ENCODE measurements at places on chromosomes 1 and 21.

DNA sequence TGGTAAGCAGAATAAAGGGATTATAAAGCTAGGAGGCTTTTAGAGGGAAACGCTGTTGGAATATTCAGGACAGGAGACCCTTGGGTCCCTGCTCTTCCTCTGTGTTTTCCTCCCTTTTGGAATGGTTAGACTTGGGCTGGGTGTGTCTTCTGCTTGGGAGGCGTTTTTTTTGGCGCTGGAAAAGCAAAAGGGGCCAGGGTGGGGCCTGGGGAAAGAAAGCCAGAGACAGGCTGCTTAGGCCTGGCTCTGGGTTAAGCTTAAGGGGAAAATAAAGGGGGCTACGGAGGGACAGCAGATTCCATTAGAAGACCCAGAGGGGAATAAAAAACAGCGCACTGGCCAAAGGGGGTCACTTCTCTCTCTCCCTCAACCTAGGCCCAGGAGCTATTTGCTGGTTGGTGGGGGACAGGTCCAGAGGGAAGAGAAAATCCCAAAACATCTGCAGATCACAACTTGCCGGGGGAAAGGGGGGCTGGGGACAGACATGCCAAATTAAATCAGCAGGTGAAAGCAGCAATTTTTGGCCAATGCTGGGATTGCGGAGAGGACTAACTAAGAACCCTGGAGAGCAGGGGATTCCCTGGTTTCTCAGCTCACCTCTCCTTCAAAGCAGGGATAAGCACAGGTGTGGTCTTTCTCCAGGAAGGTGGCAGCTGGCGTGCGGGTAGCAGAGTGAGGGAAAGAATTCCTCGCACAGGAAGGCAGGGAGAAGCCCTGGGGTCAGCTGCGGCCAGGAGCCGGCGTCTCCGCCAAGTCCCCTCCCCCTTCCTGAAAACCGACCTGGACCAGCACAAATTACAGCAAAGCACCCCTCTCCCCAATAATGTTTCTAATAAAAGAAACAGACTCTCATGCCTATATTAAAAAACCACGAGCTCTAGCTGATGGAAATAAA is 82.2 kb upstream of the AK4 start:
- DNase-seq, result no peak

- no peak for DNase-seq
These were observed 55.0 kb downstream of the PEX14 start for GRCh38 chr1:10529765-10530164.

DNA sequence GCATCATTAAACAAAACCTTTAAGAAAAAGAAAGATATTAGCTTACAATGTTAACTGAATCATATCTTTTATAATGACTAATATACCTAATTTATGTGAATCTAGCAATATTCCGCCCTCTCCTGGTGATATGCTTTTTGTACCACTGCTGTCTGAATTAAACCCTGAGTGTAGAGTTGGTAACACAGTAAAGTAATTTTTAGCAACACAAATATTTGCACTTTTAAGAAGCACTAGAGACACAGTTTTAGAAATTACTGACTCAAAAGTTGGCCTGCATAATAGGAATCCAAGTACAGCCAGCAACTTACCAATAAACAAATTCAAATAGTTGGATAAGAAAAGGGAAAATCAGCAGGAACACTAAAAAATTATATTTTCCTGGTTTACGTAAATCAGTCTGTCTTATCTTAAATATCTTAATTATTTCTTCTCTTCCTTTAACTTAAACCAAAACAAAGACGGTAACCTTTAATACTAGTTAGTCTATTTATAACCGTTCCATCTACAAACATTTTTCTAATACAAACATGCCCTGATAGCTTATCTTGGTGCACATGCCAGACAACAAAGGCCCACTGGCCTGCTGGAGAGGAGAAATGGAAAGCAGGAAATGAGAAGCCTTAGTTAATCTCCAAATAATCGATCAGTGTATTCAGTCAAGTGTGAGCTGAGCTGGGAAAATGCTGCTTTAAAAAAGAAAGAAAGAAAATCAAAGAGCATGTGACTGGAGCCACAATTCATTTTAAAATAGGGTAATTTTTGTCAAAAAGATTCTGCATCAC is 246.0 kb downstream of the RERE start:
- peak; percentile 47 for DNase-seq

DNA sequence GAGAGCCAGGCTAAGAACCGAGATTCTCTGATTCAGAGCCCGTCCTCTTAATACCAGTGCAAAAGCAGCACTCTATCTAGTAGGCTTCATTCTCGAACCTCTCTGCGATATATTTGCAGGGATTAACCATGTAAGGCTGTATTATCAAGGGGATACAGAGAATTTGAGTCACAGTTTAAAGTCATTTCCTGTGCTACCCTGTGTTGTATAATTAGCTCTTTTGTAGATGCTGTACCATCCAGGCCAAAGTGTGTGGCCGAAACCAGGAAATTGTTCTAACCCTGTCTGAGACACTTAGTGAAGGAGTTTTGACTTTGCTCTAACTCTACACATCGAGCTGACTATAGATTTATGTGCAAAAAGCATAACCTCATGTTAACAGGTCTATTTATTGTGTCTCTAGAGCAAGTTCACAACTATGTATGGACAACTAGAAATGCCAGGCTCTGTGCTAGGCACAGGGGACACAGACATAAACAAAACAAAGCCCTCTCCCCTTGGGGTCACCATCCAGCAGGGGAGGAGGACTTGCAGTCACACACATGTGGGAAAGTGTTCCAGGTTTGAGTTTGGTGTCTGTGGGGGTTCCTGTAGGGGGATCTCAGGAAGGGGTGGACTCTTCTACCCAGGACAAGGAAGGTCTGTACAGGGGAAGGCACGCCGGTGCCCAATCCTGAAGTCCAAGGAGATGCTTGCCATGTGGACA is 182.2 kb downstream of the DHRS3 start:
- DNase-seq, result no peak

DNA sequence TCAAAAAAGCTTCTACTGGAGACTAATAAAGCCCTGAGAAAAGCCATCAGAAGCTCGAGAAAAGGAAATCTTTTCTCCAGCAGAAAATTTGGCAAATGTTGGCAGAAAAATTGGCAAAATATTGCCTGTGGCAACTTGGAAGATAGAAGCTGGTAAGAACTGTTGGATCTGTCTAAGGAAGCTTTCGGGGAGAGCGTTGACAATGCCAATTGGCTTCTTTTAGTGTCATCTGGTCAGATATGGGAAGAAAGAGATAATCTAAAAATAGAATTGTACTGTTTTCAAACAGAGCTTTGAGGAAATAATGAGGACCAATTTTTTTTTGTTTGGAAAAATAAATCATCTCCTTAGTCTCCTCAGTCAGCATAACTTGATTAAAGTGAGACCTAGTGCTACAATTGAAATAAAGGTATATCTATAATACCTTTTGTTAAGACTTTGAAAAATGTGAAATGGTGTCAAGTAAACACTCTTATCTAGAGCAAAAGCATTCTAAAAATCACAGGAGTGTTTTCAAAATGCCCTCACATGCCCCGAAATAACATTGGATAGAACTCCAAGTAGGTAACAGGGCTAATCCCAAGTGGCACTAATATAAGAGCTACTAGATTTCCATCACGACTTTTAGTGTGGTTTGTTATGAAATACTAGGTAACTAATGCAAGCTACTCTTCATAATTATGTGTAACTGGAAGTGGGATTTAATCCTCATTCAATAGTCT is 882.2 kb upstream of the B3GALT2 start:
- no peak for DNase-seq

- DNase-seq, result no peak
These were observed 87.4 kb upstream of the NGF start for GRCh38 chr1:115425442-115425841.

GRCh38 chr1:168867941-168868634 is 139.1 kb upstream of the DPT start:
- no peak for DNase-seq
